Stimulated activated CD4-positive, alpha-beta T cell treated with anti-CD3 and anti-CD28 coated beads, TNF-alpha, amount 100 ng/mL, for 4 hours (primary cell): ENCODE measurements at places on chromosomes 7 and 10.

DNA sequence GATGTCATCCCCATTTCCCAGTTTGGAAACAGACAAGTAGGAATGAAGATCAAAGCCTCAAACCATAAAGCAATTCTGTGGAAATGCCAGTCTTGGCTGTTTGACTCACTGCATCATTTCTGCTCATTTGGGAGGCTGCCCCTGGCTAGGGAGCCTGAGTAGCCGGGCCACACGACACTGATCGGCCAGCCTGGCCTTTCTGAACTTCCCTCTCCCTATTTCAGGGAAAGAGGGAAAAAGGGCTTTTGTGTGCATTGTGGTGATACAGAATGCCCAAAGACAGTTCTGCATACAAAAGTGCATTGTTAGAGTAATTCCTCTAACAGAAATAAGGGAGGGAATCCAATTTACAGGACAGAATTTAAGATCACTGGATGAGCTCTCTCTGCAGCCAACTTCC is 41.7 kb upstream of the OPALIN start:
- no peak for DNase-seq

DNA sequence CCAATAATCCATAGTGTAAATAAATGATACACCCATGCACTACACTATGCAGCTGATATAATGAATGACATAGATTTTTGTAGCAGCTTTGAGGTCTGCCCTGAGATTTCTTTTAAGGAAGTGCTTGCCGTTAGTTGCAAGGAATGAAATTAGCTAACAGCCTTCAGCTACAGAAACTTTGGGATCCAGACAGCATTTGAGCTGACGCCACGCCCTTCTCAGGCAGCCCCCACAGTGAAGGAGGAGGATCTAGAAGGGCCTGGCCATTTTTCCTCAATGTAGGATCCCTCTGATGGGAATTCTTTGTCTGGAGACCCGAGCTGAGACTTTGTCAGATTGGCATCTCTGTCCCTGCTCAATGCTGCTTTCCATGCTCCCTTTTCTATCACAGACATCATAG is 6.1 kb upstream of the PDK4 start:
- DNase-seq = no peak

DNA sequence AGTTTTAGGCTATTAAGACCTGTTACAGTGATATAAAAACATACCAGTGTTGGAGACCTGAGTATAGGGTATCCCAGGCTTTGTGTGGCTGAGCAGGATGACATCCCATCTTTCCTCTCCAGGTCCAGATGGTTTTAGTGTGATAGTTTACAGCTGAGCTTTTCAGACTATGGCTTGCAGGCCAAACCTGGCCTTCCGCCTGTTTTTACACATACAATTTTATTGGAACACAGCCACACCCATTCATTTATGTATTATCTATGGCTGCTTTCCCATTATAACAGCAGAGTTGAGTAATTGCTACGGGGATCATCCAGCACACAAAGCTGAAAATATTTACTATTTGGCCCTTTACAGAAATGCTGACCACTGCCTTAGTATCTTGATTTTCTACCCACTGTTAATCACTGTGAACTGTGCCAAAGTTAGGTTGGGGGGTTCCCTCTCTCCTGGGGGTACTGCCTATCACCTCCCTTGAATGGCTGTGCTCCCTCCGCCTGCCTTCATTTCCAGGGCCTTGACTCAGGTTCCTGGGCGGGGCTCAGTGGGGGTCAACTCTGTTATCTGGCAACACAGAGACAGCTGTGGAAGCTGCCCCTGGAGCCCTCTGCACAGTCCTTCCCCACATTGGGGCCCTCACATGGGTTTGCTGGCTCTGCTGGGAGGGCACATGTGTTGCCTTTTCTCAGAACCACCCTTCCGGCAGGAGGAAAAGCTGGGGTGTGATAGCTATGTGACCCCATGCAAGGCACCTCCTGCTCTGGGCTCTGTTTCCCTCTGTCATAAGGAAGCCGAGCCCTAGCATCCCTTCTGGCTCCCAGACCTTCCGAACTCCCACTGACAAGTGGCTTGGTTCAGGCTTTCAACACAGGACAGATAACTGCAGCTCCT is 40.3 kb upstream of the SH2D4B start:
- no peak for DNase-seq

DNA sequence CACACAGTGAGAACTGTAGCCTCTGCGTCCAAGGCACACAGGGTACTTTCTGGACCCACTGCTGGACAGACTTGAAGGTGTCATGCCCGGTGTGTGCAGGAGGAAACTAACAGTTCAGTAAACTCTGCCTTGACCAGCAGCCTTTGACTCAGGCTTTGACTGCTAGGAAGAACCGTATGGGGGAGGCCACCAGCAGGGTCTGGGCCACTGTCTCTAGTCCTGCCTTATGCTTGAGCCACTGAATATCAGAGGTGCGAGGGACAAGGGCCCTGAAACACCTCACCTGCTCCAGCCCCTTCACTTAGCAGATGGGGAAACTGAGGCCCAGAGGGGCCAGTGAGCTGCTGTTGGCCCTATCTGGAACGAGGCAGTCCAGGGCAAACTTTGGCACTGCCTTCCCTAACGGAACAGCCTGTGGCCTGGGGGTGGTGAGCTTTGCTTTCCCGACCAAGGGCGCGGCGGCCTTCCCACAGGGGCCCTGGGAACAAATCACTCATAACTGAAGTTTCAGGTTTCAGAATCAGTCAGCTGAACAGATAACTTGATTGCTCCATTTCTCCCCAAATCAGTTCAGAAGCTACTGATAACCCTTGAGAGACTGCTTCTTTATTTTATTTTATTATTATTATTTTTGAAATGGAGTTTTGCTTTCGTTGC is 130.0 kb downstream of the FAM53B start:
- no peak for DNase-seq

- no peak for DNase-seq
Measured at GRCh38 chr10:108782411-108782810, 1140.9 kb downstream of the XPNPEP1 start.

DNA sequence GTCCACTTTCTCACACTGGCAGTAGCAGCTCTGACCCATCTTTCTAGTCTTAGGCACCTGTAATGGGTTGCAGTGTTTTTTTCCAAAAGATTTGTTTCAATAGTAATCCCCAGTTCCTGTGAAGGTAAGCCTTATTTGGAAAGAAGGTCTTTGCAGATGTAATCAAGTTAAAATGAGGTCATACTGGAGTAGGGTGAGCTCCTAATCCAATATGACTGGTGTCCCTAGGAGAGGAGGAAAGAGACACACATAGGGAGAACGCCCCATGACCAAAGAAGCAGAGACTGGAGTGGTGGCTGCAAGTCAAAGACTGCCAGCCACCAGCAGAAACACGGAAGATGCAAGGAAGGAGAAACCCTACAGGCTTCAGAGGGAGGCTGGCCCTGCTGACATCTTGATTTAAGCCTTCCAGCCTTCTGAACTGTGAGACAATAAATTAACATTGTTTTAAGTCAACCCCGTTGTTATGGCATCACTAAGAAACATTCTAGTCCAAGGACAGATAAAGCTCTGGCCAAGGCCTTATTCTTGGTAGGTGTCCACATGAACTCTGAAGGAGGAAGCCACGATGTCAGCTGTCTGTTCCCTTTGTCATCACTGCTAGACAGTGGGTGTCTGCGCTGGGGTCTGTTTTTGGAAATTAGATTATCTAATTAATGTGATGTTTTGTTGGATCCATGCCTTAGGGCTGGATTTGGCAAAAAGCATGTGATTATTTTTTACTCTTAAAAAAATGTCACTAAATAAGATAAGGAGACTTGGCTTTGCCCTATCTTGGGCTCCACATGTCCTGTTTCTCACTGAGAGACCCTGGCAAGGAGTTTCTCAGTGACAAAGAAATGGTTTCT is 214.9 kb downstream of the KCNMA1 start:
- no peak for DNase-seq

GRCh38 chr10:50674469-50675254 is 50.9 kb upstream of the SGMS1 start:
- no peak for DNase-seq

- DNase-seq = no peak
Measured at GRCh38 chr7:135320268-135320667, 86.6 kb downstream of the STRA8 start.

DNA sequence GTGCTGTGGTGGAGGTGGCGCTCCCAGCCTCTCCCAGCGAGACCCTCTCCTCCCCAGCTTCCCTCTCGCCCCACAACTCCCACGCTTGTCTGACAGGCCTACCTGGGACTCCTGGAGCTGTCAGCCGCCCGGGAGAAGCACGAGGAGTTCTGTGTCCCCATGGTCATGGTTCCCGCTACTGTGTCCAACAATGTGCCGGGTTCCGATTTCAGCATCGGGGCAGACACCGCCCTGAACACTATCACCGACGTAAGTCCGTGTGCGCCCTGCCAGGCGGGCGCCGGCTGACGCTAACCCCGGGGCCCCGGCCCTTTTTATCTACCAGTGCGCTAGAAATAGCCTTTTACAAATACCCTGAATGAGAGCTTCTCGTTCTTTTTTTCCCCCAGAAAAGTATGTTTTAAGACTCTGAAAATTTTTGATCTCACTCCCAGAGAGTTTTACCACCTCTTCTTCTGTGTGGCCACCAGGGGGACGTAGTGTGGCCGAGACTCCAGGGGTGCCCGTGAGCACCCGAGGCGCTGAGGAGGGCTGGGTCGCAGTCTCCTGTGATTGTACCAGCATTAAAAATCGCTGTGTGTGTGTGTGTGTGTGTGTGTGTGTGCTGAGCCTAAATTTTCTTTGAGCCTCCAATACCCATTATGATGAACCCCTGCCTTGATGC is 52.6 kb downstream of the PFKP start:
- DNase-seq = no peak

GRCh38 chr10:91974960-91975359 is 51.4 kb downstream of the BTAF1 start:
- DNase-seq = no peak

GRCh38 chr7:19401461-19401860 is 256.2 kb upstream of the FERD3L start:
- no peak for DNase-seq

DNA sequence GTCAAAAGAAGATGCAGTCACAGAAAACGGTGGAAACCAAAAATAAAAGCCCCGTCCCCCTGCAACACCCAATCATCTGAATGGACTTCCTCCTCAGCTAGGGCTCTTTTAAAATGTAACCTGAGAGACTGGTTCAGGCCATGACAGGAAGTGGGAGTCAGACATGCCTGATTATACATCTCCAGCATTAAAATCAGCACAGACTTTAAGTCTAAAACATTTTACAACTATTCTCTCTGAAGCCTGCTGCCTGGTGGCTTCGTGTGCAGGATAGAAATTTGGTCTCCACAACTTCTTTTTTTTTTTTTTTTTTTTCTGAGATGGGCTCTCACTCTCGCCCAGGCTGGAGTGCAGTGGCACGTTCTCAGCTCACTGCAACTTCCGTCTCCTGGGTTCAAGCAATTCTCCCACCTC is 30.3 kb downstream of the HACD1 start:
- DNase-seq = no peak

- DNase-seq = no peak
Measured at GRCh38 chr10:44811072-44811471, 100.1 kb upstream of the TMEM72 start.

DNA sequence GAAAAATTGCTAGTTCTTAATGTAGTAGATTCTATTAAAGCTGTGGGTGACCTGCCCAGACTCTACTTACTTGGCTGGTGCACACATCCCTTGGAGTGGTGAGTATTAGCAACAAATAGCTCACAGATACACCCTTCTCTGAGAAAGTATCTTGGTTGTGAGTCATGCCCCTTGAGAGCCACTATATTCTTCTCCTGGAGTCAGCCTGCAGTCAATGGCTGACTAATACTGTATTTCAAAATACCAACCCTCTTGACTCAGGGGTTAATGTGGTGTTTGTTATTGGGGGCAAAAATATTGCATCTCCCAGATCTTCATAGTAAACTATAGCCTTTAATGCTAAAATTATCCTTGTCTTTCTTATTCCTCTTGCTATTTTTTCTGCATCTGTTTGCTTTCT is 354.9 kb downstream of the BMPER start:
- DNase-seq = no peak

GRCh38 chr7:135420786-135421185 is 89.1 kb downstream of the CNOT4 start:
- DNase-seq = no peak

DNA sequence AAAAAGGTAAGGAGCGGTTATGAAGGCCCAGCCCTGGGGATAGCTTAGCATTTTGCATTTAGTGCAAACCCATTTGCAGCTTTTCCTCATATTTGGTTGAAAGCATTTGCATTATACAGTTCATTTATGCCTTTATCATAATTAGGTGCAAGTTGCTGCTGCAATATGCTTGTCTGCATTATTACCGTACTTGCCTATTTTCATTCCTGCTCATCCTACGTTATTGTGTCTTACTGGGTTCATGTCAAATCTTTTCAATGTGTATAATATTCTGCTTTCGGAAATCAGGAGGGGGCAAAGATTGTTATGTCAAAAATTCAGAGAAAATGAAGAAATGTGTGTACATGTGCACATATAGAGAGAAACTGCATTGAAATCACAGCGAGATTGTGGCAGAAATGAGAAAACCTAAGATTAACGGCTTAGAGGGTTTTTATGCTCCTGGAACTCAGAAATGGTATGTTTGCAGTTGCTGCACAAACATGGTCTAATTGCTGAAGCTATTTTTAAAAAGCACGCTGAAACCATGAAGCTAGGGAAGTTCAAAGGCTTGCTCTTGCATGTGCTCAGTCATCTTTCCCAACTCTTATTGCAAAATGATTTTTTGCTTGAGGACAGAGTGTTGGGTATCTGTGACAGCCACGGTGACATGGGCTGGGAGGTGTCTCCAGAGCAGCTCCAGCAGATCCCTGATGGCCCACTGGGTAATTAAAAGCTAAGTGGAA is 613.2 kb downstream of the SDK1 start:
- no peak for DNase-seq

- no peak for DNase-seq
Measured at GRCh38 chr10:53434413-53434812, 661.8 kb upstream of the MBL2 start.

DNA sequence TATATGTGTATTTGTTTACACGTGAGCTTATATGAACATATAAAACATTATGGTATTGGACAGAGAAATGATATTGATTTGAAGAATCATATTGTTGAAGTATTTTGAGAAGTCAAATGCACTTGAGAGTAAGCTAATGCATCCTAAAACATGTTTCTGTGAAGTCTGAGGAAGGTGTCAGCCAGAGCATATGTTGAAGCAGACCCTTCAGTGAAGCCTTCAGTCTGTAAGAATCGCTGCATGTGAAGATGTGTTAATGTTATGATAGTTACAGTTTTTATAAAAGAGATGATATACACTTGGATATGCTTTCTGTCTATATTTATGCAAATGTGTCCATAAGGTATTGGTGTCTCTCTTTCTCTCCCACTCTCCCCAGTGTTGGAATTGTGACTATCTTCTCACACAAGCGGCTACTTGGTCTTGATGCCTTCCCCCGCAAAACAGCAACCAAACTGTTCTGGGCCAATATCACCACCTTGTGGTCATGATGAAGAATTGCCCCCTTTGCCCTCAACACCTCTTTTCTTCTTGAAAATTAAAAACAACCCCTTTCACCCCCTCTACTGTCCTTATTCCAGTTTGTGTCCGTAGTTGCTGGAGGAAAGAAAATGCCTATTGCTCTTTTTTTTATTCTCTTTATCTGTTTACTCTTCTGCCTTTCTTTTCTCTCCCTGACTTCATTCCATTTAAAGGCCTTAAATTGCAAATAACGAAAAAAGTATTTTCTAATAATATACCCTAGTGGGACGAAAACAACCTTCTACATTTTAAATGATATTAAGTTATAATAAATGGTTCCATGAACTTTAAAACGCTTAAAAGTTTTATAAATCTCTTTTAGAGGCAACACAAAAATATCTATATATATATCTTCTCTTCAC is 64.9 kb downstream of the IKZF1 start:
- no peak for DNase-seq

- DNase-seq = no peak
Measured at GRCh38 chr10:93968540-93968945, 25.2 kb upstream of the PLCE1 start.
